ENCODE measurements at places on chromosomes 1 and 21.

GRCh38 chr1:208634346-208635140 lies 390.4 kb upstream of the PLXNA2 start:
- no peak for DNase-seq

- DNase-seq = peak; percentile 64
Measured at GRCh38 chr1:235160383-235160956, 580 bp downstream of the RBM34 start.

DNA sequence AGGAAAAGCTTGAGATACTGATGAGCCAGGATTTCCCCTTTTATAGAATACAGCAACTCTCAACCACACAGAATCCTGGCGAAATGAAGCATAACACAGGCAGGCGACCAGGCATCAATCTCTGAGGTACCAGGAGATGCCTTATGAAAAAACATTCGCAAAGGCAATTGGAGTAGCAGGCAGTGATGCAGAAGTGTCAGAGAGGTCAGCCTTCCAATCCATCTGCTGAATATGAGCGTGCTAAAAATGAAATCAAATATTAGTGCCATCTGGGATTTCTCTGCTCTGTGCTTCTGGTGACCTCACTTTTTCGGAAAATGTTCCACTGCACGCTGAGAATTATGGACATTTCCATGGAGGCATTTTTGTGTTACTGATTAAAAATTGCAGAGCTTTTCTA lies 258.8 kb downstream of the VAV3 start:
- no peak for DNase-seq

GRCh38 chr21:36589352-36589971 lies 109.5 kb upstream of the SIM2 start:
- no peak for DNase-seq

GRCh38 chr1:164971921-164972415 lies 384.5 kb downstream of the LMX1A start:
- DNase-seq = no peak

DNA sequence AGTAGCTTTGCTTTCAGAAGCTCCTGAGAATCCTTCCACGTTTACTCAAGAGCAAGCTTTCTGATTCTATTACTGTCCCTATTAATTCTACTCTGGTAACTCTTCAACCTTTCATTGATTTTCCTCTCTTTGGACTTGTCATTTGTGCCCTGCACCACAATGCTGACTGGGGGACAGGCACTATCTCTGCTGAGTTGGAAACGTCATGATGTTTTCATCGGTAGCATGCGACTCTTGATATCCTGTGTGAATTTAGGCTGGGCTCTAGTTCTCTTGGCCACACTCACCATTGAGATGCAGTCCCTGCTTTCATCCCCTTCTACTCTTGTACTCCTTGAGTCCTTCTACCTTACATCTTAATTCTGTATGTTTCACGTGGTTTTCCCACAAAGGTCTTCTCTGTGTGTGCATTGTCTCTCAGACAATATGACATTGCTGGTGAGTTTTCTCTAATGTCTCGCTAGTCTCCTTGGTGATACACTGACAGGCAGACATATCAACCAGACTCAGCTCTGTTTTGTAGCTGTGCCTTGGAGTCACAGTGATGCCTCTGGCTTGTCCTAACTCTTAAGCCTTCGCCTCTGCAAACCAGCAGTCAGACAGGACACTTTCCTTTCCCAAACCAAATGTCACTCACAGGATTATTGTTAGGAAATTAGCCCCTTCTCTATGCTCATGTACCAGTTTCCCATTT lies 223.6 kb upstream of the ADGRL2 start:
- DNase-seq = no peak

DNA sequence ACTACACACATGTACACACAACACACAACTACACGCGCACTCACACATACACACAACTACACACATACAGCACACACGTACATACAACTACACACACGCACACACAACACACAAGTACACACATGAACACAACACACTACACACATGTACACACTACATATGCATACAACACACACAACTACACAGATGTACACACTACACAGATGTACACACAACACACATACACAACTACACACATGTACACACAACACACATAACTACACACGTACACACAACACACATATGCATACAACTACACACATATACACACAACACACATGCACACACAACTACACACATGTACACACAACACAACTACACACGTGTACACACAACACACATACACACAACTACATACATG lies 318.6 kb downstream of the CAMTA1 start:
- no peak for DNase-seq

- no peak for DNase-seq
Measured at GRCh38 chr21:38950435-38951094, 144.8 kb downstream of the ETS2 start.

DNA sequence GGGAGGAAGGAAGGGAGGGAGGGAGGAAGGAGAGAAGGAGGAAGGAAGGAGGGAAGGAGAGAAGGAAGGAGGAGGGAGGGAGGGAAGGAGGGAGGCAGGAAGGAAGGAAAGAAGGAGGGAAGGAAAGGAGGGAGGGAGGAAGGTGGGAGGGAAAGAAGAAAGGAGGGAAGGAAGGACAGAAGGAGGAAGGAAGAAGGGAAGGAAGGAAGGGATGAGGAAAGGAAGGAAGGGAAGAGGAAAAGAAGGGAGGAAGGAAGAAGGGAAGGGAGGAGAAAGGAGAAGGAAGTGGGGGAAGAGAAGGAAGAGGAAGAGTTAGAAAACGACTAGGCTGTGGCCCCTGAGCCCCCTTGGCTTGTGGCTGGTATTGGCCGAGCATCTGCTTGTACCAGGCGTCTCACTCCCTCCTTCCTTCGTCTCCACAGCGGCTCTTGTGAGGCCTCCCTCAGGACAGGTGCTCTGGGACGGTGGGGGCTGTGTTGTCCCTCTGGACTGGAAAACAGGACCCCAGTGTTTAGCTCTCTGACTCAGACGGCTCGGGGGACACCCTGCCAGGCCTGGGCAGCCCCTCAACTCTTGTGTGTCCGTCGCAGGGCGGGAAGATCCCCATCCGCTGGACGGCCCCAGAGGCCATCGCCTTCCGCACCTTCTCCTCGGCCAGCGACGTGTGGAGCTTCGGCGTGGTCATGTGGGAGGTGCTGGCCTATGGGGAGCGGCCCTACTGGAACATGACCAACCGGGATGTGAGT lies 36.2 kb upstream of the C1QA start:
- DNase-seq = no peak

DNA sequence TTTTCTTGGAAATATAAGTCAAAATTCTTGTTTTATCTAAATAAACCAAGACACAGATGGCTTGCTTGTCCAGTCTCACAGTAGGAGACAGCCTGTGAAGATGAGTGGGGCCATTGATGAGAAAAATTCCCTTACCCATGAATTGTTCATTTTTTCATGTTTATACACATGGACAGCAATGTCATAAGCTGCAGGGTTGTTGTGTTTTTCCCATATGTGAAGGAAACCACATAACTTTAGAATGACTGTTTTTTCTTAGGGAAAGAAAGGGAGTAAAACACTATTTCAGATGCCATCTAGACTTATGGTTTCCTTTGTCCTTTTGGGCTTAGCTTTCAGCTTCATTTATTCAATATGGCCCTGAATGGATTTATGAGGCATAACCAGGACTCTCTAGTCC lies 622.5 kb upstream of the NR5A2 start:
- DNase-seq = no peak

- no peak for DNase-seq
Measured at GRCh38 chr21:31752352-31752751, 20.4 kb upstream of the SCAF4 start.

DNA sequence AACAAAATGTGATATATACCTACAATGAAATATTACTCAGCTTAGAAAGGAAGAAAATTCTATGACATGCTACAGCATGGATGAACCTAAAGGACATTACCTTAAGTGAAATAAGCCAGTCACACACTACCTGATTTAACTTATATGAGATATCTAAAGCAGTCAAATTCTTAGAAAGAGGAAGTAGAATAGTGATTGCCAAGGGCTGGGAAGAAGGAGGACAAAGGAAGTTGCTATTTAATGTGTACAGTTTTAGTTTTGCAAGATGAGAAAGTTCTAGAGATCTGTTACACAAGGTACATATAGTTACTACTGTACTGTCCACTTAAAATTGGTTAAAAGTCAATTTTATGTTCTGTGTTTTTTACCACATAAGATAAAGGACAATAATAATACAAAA lies 87.5 kb upstream of the KCTD3 start:
- no peak for DNase-seq

DNA sequence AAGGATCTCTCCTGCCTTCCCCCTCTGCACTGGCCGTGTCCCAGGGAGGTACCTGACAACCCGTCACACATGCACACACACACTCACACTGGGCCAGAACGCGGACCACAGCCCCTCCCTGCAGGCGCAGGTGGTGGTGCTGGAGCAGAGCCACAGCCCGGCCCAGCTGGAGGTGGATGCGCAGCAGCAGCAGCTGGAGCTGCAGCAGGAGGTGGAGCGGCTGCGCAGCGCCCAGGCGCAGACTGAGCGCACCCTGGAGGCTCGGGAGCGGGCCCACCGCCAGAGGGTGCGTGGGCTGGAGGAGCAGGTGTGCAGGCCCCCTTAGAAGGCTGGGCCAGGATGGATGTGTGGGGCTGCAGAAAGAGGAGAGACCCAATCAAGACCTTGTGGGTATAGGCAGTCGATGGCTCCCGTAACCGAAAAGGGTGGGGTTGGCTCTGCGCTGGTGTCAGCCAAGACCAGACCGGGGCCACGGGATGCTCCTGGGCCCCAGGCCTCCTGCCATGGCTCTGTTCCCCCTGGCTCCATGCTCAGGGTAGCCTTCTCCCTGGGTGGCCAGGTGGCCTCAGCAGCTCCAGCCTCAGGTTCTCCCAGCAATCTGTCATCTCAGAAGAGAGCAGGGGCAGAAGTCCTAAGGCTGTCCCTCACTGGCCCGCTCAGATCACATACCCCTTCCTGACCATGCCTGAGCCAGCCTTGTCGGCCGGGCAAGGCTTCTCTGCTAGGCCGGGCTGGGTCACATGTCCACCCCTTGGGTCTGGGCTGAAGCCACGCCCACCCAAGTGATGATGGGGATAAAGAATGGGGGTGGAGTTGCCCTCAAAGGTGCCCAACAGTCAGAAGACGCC lies 8.9 kb downstream of the MFAP2 start:
- no peak for DNase-seq

DNA sequence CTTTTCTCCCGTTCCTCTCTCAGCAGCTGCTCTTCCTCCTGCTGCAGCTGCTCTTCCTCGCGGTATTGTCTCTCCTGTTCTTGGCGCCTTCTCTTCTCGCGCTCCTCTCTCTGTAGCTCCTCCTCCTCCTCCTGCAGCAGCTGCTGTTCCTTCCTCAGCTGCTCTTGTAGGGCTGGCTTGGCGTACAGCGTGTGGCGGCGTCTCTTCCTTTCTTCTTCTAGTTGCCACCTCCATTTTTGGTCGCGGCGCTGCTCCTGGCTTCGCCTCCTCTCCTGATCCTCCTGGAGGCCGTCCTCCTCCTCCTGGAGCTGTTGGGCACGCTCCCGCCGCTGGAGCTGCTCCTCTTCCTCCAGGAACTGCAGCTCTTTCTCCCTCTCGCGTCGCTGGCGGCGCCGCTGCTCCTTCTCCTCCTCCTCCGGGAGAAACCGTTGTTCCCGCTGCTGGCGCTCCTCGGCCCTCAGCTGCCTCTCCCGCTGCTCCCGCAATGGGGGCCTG lies 4.8 kb downstream of the TCHH start:
- DNase-seq = peak; percentile 18

DNA sequence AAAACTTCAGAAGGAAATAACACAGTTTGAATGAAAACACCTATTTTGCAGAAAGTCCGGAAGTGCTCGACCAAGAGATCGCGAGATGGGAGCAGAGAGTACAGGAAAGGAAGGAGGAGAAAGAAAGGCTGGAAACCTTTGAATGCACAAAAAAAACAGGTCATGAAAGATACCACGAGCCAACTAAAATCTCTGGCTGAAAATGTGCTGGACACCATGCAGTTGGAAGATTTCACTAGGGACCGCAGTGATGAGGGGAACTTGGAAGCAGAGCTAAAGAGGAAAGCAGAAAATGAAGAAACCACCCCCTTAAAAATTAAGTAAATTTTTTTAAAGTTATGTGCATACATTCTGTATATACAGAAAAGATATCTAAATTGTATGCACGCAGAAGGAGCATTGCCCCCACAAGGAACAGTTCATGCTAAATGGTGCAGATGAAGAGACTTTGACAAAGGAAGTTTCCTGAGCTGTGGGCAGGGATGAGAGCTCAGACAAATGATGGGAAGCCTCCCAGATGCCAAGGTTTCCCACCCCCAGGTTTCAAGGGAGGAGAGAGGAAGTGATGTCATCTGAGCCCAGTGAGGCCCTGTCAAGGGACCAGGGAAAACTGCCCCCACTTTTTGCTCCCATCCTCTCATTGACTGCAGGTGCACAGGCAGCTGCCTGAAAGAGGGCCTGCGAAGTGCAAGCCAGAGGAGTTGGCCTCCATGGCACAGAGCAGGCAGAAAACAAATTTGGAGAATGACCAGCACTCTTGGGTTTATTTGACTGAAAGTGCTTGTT lies 52.5 kb downstream of the ETS2 start:
- DNase-seq = no peak

- DNase-seq = peak; percentile 27
Measured at GRCh38 chr1:39995973-39996393, 41.0 kb downstream of the MFSD2A start.

- DNase-seq = no peak
Measured at GRCh38 chr1:42974767-42975437, 16.2 kb upstream of the SLC2A1 start.

- no peak for DNase-seq
Measured at GRCh38 chr21:44952929-44953627, 13.2 kb downstream of the SLX9 start.

- no peak for DNase-seq
Measured at GRCh38 chr1:64631346-64632034, 113.4 kb upstream of the RAVER2 start.

- no peak for DNase-seq
Measured at GRCh38 chr1:1333551-1334241, 2.6 kb downstream of the TAS1R3 start.

DNA sequence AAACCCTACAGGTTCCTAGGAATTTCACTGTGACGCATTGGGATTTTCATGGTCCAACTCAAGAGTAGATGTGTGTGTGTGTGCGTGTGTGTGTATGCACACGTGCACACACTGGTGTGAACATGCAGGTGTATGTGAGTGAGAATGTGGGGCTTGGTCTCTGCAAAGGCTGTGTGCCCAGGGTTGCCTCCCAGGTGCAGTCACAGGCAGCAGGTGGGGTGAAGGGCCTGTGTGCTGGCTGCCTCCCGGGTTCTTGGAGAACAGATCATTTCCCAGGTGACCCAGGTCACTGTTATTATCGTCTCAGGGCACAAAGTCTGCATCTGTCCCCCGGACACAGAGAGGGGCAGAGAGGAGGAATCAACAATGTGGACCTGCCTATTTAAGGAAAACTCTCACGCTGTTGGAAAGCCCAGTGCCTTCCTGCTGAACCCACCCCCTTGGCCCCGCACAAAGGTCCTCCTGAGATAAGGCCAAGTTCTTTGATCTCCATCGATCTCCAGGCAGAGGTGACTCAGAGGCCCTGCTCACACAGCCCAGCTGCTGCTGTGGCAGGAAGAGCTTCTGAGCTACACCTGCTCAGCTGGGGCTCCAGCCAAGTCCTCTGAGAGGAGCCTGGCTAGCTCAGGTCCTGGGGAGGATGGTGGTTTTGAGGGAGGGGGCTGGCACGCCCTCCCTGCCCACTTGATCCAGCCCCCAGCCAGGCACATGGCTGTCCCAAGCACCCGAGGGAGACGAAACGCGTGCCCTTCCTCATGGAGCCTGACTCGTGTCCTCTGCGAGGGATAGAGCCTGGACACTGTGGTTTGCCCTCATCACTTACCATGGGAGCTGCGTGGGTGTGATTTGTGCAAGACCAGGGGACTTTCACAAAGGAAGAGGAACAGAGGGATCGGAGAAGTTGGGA lies 134.0 kb upstream of the ARHGEF16 start:
- no peak for DNase-seq
